ENCODE measurements at places on chromosomes 6 and 20.
A peak's percentile ranks its signal among the peaks of the same experiment; 100 is the strongest.

DNA sequence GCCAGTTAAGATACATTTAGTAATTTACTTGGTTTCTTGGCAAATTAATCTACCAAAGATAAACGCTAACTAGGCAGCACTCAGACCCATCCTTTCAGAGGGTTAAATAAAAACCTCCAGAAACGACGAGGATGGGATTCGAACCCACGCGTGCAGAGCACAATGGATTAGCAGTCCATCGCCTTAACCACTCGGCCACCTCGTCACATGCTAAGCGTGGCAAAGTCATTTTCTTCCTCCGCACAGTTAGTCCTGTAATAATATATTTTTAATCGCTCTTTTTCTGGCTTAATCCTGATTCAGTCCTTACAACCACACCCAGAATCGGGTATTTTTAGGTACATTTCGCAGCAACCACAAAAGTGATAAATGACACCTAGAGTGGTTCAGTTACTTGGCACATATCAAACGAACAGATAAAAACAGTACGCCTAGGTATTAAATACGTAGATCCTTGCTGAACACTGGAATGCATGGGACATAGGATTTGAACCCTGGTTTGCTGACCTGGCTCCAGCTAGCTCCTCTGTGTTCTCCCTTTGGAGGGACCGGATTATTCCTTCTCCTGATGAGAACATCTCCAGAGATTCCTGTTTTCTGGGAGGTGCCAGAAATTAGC is 71.6 kb downstream of the GPX5 start:
- peak; percentile 68 for DNase-seq

DNA sequence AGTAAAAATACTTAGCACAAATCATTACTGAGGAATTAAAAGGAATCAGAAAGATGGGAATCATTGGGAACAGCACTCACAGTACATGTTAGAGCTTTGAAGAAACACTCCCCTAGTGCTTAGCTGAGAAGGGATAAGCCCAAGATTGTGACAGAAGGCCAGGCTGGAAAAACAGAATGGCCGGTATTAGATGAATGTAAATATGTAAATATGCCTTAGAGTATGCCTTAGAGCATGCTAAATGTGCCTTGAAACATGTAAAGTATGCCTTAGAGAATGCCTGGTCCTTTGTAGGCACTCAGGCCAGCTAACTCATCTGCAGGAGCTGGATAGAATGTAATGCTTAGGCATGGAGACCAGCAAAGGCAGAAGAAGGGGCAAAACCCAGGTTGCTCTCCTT is 10.6 kb upstream of the TENT5A start:
- no peak for DNase-seq

GRCh38 chr6:11043378-11043960 is 636 bp downstream of the ELOVL2 start:
- DNase-seq = no peak

GRCh38 chr20:47821481-47822100 is 36.3 kb upstream of the SULF2 start:
- DNase-seq = no peak

GRCh38 chr20:18596270-18596669 is 8.4 kb downstream of the DTD1 start:
- DNase-seq = no peak

DNA sequence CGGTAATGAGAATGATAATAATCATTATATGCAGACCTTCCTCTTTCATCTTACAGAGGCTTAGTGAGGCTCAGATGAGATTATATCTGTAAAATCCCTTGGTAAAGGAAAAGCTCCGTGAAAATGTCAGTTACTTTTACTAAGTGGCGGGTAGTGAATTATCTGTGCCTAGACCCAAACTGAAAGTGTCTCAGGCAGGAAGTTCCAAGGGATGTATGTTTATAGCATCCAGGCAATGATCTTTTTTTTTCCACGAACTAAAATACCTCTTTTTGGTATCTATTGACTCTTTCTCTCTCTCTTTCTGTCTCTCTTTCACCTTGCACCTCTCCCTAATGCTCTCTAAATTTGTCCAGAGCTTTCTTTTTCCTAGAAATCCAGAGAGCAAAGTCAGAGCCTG is 5.0 kb downstream of the TCF21 start:
- no peak for DNase-seq

DNA sequence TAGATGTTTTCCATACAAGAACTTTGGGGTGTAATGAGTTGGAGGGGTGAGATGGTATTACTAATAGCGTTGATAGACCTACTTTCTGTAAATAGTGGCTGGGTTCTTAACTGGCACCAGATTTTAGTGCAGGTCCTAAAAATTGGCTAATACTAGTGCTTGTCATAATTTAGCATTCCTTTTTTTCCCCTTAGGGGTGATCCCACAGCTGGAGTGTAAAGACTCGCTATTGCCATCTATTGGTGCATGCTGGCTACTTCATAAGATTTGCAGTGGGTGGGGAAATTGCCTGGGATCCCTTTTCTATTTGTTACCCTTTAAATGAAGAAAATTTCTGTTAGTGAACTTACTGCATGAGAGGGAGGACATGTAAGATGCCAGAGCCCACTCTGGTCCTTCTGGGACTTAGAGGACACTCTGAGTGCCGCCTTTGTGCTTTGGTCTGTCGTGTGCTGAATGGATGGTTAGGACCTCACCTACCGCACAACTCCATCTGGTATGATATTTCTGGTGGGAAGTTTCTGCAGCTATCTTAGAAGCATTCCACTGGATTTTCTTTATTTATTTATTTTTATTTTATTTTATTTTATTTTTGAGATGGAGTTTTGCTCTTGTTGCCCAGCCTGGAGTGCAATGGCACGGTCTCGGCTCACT is 195.5 kb downstream of the JARID2 start:
- no peak for DNase-seq

- no peak for DNase-seq
These were observed 34.3 kb downstream of the FYN start for GRCh38 chr6:111838749-111839484.

GRCh38 chr6:156080371-156080770 is 624.7 kb upstream of the NOX3 start:
- no peak for DNase-seq

GRCh38 chr20:49381558-49382493 is 100.6 kb downstream of the KCNB1 start:
- no peak for DNase-seq

DNA sequence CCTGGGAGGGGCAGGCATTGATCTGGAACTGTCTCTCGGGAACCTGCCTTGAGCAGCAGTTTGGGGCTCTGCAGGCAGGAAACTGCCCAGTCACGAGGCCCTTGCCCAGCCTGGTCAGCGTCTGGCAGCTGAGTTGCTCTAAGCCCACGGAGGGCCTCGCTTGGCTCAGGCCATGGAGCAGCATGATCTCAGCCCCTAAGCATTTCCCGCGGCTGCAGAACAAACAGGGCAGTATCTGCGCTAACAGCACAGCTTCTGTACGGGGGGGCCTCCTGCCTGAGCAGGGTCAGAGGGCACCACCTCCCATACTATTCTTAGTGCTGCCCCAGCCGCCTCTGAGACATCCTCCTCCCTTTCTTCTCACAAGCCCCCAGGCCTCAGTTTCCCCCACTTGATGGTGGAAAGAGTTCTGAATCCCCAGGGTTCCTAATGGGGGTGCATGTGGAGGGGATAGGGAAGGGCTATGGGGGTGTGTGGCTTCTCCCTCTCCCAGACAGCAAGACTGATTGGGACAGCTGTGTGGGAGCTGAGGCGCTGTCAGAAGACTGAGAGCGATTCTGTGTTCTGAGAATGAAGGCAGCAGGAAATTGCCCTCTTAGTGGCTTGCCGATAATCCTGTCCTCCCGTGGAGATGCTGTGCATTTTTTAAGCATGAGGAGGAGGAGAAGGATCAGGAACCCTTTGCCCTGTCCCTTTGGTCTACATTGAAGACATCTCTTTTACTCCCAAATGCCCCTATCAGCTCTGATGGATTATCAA is 46.4 kb downstream of the MOCS1 start:
- no peak for DNase-seq

DNA sequence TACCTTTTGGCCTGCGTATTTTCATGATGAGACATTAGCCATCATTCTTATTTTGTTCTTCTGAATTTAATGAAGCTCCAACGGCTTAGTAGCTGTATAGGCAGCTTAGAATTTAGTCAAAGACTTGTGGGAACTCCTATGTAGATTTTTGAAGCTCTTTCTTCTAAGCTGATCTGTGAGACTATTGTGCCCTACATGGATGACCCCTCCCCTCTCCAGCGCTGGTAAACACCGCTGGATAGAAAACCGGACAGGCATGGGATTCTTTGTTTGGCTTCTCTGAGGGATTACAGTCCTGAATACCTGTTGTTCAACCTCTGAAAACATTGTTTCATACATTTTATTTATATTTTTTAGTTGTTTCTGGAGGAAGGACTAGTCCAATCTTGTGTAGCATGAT is 1353.4 kb downstream of the GRIK2 start:
- no peak for DNase-seq

- DNase-seq = no peak
These were observed 3.0 kb downstream of the HLA-A start for GRCh38 chr6:29945281-29945820.

DNA sequence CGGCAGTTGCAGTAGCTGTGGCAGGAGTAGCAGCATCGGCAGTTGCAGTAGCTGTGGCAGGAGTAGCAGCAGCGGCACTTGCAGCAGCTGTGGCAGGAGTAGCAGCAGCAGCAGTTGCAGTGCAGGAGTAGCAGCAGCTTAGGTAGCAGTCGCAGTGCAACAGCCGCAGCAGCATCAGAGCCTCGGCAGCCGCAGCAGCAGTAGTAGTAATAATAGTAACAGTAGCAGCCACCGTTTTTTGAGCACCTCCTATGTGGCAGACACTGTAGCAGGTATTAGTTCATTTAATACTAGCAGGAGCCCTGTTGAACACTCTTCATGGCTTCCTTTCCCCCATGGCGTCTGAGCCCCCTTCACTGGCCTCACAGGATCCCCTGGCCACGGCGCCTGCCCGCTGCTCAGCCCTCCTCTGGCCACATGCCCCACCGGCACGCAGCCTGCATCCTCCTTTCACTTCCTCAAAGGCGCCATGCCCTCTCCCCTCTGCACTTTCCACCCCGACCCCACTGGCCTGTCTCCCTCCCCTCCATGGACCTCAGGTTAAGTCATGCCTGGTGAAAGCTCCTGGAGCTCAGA is 19.1 kb upstream of the IRF4 start:
- no peak for DNase-seq

GRCh38 chr20:32988008-32988407 is 16.2 kb downstream of the SUN5 start:
- no peak for DNase-seq

GRCh38 chr6:159100395-159101182 is 55.8 kb upstream of the TAGAP start:
- no peak for DNase-seq

DNA sequence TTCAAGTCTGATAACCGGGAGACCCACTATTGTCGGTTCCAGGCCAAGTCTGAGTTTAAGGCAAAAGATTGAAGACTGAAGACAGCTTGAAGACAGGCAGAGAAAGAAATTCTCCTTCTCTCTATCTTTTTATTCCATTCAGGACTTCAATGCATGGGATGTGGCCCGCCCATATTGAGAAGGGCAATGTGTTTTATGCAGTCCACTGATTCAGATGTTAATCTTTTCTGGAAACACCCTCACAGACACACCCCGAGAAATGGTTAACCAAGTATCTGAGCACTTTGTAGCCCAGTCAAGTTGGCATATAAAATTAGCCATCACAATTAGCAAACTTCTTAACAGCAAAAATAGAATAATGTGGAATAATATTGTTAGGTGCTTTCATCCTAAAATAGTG is 75.5 kb upstream of the FABP7 start:
- DNase-seq = no peak

DNA sequence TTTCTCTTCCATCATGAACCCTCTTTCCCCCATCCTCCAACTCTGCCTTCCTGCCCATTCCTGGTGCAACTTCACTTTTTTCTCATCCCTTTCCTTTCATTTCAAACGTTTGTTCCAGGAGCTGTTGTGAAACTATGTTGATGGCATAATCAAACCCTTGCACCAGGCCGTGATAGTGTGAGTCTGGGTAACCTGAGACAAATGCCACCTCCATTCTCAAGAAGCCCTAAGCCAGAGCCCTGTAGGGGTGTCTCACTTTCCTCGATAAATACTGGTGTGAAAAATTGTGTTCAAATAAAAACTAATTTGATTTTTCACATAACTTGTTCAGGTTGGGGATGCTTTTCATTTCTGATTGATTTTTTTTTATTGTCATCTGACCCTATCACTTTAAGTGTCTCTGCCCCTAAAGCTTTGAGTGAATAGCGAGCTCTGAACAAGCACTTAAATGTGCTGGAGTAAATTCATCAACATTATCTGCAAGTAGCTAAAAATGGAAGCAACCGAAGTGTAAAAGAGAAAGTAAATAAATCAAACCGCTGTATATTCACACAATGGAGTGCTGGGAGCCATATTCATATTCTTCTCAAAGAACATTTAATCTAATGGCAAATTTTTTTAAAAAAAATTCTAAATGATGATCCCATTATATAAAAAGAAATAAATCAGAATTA is 303.1 kb upstream of the CDYL start:
- DNase-seq = no peak

DNA sequence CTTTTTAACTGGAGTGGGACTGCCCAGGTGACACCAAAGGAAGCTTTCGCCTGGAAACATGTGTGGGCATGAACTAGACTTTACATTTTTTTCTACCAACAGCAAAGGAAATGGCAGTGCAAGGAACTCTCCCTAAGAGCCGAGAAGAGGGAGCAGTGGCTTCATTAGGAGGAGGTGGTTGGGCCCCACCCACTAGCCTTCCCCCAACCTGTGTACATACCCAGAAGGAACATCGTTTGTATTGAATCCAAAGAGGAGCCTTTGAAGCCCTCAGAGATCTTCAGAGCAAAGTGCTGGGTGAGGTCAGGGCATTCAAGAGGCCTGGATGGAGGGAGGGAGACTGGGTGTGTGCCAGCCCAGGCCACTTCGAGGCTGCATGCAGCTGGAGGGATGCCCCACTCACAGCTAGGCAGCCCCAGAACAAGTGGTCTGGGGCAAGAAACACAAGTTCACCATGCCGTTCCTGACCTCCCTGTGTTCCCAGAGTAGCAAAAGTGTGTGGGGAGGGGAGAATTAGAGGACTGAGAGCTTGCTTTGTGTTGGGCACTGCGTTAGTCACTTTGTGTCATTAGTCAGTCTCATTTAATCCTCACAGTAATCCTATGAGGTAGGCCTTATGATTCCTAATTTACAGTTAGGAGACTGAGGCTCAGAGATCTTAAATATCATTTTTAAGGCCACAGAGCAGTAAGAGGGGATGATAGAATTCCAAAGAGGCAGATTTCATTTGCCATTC is 191.6 kb upstream of the SUPT3H start:
- no peak for DNase-seq

DNA sequence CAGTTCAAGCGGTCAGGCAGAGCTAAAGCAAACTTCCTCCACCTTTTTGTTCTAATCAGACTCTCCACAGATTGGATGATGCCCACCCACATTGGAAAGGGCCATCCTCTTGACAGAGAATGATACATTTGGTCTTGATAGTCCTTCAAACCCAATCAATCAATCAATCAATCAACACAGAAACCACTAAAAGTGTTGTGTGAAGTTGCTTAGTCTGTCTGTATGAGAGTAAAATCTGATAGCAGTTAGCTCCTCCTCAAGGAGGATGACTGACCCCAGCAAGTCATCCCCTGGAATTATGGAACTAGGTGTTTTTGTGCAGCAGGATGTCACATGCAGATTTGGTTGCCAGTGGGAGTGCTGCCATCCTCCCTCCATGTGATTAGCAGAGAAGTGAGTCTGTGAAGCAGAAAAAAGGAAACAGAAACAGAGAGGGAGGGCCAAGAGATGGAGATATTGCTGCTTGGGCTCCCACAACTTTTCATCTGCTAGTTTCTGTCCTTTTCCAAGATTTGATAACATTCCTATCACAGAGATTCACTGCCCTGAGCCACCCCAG is 32.0 kb upstream of the SSTR4 start:
- no peak for DNase-seq
